ENCODE measurements at places on chromosomes 4 and X.

GRCh38 chrX:68895341-68895755 lies 66.5 kb downstream of the EFNB1 start:
- no peak for DNase-seq

GRCh38 chr4:88919056-88919455 lies 137.9 kb downstream of the FAM13A start:
- no peak for DNase-seq

DNA sequence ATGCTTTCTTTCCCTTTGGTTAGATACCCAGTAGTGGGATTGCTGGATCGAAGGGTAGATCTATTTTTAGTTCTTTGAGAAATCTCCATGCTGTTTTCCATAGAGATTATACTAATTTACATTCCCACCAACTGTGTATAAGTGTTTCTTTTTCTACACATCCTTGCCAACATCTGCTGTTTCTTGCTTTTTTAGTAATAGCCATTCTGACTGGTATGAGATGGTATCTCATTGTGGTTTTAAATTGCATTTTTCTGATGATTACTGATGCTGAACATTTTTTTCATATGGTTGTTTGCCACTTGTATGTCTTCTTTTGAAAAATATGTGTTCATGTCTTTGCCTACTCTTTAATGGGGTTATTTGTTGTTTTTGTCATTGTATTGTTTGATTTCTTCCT lies 6.6 kb upstream of the AGA start:
- DNase-seq: no peak

DNA sequence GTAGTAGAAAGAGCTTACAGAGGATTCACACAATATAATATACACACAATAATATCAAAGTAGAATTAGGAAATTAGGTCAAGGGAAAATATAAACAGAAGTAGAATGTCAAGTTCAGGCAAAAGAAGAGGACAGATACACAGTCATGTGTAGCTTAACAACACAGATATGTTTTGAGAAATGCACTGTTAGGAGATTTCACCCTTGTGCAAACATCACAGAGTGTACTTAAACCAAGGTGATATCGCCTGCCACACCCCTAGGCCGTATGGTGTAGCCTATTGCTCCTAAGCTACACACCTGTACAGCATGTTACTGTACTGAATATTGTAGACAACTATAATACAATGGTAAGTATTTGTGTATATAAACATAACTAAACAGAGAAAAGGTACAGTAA lies 110.0 kb upstream of the EDNRA start:
- DNase-seq: no peak

GRCh38 chrX:131987252-131987651 lies 35.9 kb upstream of the STK26 start:
- DNase-seq: no peak

- DNase-seq: no peak
Observed at GRCh38 chrX:132272826-132273225, 53.6 kb upstream of the RAP2C start.

DNA sequence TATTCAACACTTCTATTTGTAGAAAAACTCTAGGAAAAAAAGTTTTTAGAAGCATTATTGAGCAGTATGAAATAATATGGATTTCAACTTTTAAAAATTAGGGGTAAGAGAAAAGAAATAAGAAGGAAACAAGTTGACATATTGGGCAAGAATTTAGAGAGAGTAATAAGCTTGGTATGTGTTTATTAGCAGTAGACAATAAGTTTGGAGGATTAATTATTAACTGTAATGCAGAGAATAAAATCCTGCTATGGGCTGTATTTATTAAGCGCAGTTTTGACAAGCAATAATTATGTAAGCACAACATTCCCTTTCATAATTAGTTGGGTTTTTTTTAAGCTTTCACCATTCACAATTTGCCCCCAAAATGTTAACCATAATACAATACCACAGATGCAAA lies 162.7 kb upstream of the SLC7A11 start:
- no peak for DNase-seq

DNA sequence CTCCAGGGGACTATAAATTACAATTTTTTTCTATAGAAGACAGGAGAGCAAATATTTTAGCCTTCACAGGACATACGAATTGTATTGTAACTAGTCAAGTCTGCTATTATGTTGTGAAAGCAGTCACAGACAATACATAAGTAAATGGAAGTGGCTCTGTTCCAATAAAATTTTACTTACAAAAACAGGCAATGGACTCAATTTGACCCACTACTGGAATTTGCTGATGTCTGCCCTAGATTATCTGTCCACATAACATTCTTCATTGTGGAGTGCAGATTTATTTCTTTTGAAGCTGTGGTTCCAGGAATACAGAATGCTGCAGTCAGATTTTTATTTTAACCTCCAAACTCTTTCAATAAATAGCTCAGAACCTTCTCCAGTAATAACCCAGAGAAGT lies 330.3 kb downstream of the PPP4R3C start:
- DNase-seq: no peak

DNA sequence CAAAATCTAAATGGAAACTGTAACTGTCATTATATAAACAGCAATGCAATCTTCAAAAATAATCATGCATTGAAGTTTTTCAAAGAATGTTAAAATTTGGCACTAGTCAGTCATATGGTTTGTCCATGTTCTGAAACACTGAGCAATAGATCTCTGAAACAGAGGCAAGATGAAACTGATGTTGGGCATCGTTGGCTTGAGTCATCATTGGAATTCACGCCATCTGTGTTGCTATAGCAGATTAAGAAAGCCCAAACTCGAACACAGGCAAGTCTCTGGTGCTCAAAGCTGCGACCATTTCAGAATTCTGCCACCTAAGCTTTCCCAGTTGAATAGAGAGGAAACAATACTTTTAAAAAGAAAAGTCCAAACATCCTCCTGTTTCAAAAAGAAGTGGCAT lies 114.1 kb upstream of the PPARGC1A start:
- no peak for DNase-seq

DNA sequence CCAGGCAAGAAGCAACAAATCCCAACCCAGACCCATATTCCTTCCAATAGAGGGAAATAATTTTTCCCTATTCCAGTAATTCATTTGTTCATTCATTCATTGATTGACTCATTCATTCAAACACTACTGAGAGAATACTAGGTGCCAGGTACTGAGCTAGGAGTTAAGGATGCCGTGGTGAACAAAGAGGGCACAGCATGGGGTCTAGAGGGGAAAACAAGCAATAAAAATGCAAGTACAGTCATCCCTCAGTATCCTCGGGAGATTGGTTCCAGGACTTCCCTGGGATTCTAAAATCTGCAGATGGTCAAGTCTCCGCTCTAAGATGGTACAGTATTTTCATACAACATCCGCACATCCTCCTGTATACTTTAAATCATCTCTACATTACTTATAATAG lies 18.7 kb downstream of the RASGEF1B start:
- no peak for DNase-seq

- no peak for DNase-seq
Observed at GRCh38 chr4:9758641-9759317, 22.7 kb upstream of the DRD5 start.

DNA sequence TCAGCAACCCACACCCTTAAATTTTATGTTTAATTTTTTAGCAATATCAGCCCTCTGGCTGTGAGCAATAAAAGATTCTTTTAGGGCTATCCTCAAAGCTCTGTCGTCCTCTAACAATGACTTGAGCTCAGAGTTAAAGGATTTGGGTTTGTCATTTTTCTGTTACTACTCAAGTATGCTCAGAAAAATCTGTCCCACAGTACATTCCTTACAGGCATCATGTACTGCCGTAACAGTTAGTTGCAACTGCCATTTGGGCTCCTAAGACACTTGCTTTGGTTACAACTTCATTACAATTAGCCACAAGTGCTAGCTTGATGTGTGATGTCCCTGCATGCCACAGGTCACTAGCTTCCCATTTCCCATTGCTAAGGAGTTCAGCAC lies 33.2 kb downstream of the COQ2 start:
- DNase-seq: no peak

DNA sequence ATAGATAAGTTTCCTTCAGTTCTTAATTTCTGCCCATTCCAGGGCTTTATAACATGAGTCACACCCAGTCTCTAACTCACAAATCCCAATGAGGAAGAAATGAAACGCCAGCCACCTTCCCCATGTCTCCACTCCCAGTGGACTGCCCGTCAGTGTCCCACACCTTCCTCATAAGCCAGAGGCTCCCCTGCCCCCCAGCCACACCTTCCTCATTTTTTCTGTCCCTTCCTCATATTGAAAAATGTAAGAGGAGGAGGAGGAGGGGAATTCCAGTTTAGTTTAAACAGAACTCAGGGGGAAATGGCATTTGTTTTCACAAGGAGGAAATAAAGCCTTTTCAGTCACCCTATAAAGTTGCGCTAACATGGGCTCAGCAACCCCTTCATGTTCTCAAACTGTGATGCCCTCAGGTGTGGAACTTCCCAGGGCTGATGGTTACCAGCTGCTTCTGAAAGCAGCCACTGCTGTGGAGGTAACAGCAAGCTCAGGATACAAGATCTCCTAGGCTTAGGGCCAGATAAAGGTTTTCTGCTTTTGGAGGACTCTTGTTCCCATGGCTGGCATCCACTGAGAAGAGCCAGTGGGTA lies 97.8 kb downstream of the PARM1 start:
- DNase-seq: no peak

DNA sequence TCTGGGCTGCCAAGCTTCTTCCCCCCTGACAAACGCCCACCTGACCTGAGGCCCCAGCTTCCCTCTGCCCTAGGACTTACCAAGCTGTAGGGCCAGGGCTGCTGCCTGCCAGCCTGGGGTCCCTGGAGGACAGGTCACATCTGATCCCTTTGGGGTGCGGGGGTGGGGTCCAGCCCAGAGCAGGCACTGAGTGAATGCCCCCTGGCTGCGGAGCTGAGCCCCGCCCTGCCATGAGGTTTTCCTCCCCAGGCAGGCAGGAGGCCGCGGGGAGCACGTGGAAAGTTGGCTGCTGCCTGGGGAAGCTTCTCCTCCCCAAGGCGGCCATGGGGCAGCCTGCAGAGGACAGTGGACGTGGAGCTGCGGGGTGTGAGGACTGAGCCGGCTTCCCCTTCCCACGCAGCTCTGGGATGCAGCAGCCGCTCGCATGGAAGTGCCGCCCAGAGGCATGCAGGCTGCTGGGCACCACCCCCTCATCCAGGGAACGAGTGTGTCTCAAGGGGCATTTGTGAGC lies 37.0 kb downstream of the HTRA3 start:
- DNase-seq: no peak

GRCh38 chr4:155973639-155974475 lies 20.2 kb upstream of the CTSO start:
- DNase-seq: no peak

GRCh38 chr4:12041828-12042227 lies 613.1 kb upstream of the HS3ST1 start:
- no peak for DNase-seq

- no peak for DNase-seq
Observed at GRCh38 chr4:54050214-54050904, 14.0 kb downstream of the CHIC2 start.

DNA sequence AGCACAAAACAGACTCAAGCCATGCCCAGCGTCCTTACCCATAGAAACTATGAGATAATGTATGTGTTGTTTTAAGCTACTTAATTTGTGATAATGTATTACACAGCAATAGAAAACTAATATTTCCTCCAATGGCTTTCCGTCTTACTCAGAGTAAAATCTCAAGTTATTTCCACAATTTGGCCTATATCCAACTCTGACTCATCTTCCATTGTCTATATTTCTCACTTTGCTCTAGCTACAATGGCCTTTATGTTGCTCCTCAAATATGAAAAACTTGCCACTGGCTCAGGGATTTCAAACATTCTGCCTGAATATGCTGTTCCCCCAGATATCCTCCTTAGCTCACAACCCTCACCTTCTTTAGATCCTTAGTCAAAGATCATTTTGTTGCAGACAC lies 31.6 kb downstream of the IQCM start:
- DNase-seq: no peak

All from stimulated activated CD4-positive, alpha-beta T cell treated with anti-CD3 and anti-CD28 coated beads, Interleukin-1b, Interleukin-23, amount 100 ng/mL, for 1 hour (primary cell).